ENCODE measurements at places on chromosomes 5 and 9. TPM values are rescaled to one million over a fixed set of nuclear protein-coding genes. Genes with fewer than 3 reads are reported as not detected.

The HTR4 gene
- total RNA-seq: 0.25 TPM

- no peak for DNase-seq
Observed at GRCh38 chr5:176762489-176762888, 47.9 kb upstream of the UNC5A start.

GRCh38 chr5:75886706-75887105 is 169.5 kb upstream of the POC5 start:
- no peak for DNase-seq

GRCh38 chr5:164431634-164432304 is 926.4 kb downstream of the MAT2B start:
- DNase-seq: no peak

GRCh38 chr9:68508547-68508946 is 32.1 kb downstream of the TMEM252 start:
- no peak for DNase-seq

All from lower leg skin (tissue), 4 donors.